Activated T-helper 1 cell treated with anti-CD3 and anti-CD28 coated beads, Interleukin-12 subunit alpha, Interleukin-12 subunit beta, Interleukin-2, Interleukin-4 antibody, amounts not matched to agents 30 ng/mL and 10 ng/mL and 1 ng/mL, durations not matched to agents 14 hours and 24 hours and 36 hours (primary cell): ENCODE measurements at places on chromosomes 3 and 15. TPM values are rescaled to one million over a fixed set of nuclear protein-coding genes. Genes with fewer than 3 reads are reported as not detected.
A peak's percentile ranks its signal among the peaks of the same experiment; 100 is the strongest.

Gene ZNF502
- 0.54 and 0.73 TPM in 2 replicates for total RNA-seq

Gene SEMA3F
- 0.21 and 0.42 TPM in 2 replicates for total RNA-seq

Gene LRRN1
- not detected in 2 replicates for total RNA-seq

Gene PCOLCE2
- not detected in 2 replicates for total RNA-seq

Gene EPHA6
- not detected in 2 replicates for total RNA-seq

Gene DOCK3
- 1.5 and 1.6 TPM in 2 replicates for total RNA-seq

Gene ZNF80
- total RNA-seq: 0.22 and 0.23 TPM in 2 replicates

- H3K4me1 ChIP-seq: no peaks in the 10 kb centered on the region
- no peaks in the 10 kb centered on the region for H3K36me3 ChIP-seq
- no peak overlapping the region for H3K4me3 ChIP-seq
Measured at GRCh38 chr3:108462899-108463298, 47.5 kb downstream of the MYH15 start.

GRCh38 chr3:7190095-7190494, 329.2 kb downstream of the GRM7 start:
- no peaks in the 10 kb centered on the region for H3K27me3 ChIP-seq
- no peak for DNase-seq
- H3K36me3 ChIP-seq: no peaks in the 10 kb centered on the region
- no peak overlapping the region for H3K27ac ChIP-seq
- H3K4me1 ChIP-seq: no peaks in the 10 kb centered on the region
- H3K4me3 ChIP-seq: no peak overlapping the region

- peaks cover 7% of the 10 kb centered on the region for H3K36me3 ChIP-seq
- peak overlapping the region; percentile 42 for H3K27ac ChIP-seq
- no peak for DNase-seq
- H3K27me3 ChIP-seq: no peaks in the 10 kb centered on the region
Measured at GRCh38 chr3:45612918-45613602, 18.5 kb downstream of the LIMD1 start.

DNA sequence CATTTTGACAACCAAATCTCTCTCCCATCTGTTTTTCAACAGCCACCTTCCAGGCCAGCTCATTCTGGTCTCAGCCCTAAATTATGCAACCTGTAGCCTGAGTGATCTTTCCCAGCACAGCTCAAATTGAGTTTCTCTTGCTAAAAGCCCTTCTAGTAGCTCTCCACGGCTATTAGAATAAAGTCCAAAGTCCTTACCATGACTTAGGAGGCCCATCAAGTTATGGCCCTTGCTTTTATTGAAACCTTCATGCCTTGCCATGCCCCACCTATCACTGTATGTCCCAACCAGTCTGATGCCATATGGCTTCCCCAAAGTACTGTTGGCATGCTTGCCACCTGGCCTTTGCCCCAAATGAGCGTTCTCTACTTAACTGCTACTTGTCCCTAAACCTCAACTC, 303.5 kb upstream of the GADL1 start:
- no peak overlapping the region for H3K27ac ChIP-seq
- peaks cover 6% of the 10 kb centered on the region for H3K4me1 ChIP-seq
- DNase-seq: no peak
- H3K4me3 ChIP-seq: no peak overlapping the region

- peaks cover 7% of the 10 kb centered on the region for H3K27me3 ChIP-seq
- H3K4me3 ChIP-seq: no peak overlapping the region
- DNase-seq: no peak
- H3K4me1 ChIP-seq: no peaks in the 10 kb centered on the region
Measured at GRCh38 chr3:37935756-37936666, 54.6 kb upstream of the VILL start.

DNA sequence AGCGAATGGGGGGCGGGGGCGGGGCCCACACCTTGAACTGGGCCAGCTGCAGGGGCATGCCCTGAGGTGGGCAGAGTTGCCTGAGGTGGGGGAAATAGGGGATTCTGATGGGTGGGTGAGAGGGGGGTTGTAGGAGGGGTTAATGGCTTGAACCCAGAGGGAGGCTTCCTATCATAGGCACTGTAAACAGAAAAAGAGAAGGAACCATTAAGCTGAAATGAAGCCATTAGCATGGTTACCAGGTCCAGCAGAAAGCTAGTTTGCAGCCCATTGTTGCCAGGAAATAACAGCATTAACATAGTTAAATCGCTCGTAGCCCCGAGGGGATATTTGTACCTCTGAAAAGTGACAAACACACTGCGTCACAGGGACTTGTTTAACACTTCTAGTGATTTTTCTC, 29.0 kb downstream of the ETV5 start:
- H3K4me1 ChIP-seq: no peaks in the 10 kb centered on the region
- H3K4me3 ChIP-seq: no peak overlapping the region
- no peak for DNase-seq
- H3K36me3 ChIP-seq: no peaks in the 10 kb centered on the region

- no peak overlapping the region for H3K27ac ChIP-seq
- no peaks in the 10 kb centered on the region for H3K36me3 ChIP-seq
- no peak overlapping the region for H3K4me3 ChIP-seq
- H3K27me3 ChIP-seq: peaks cover 4% of the 10 kb centered on the region
- no peak for DNase-seq
- no peaks in the 10 kb centered on the region for H3K4me1 ChIP-seq
Measured at GRCh38 chr3:28077572-28077971, 163.8 kb upstream of the CMC1 start.

- peaks cover 2% of the 10 kb centered on the region for H3K27me3 ChIP-seq
- no peak overlapping the region for H3K27ac ChIP-seq
- H3K36me3 ChIP-seq: no peaks in the 10 kb centered on the region
Measured at GRCh38 chr15:56425976-56426375, 39.0 kb downstream of the MNS1 start.

GRCh38 chr3:171213907-171214306, 187.4 kb upstream of the SLC2A2 start:
- H3K4me1 ChIP-seq: peaks cover 5% of the 10 kb centered on the region
- no peak overlapping the region for H3K27ac ChIP-seq
- no peak for DNase-seq
- peaks cover 18% of the 10 kb centered on the region for H3K36me3 ChIP-seq

- no peak overlapping the region for H3K27ac ChIP-seq
- no peaks in the 10 kb centered on the region for H3K36me3 ChIP-seq
- H3K4me3 ChIP-seq: no peak overlapping the region
Measured at GRCh38 chr15:66211670-66212562, 41.6 kb downstream of the MEGF11 start.
